CD4-positive, alpha-beta T cell treated with Interleukin-4 for 4 hours (primary cell): ENCODE measurements at places on chromosomes 13 and 19.

- DNase-seq: no peak
These were observed 2.7 kb upstream of the FAM174C start for GRCh38 chr19:1272423-1273262.

- no peak for DNase-seq
These were observed 101.8 kb upstream of the MBNL2 start for GRCh38 chr13:97120346-97120745.

DNA sequence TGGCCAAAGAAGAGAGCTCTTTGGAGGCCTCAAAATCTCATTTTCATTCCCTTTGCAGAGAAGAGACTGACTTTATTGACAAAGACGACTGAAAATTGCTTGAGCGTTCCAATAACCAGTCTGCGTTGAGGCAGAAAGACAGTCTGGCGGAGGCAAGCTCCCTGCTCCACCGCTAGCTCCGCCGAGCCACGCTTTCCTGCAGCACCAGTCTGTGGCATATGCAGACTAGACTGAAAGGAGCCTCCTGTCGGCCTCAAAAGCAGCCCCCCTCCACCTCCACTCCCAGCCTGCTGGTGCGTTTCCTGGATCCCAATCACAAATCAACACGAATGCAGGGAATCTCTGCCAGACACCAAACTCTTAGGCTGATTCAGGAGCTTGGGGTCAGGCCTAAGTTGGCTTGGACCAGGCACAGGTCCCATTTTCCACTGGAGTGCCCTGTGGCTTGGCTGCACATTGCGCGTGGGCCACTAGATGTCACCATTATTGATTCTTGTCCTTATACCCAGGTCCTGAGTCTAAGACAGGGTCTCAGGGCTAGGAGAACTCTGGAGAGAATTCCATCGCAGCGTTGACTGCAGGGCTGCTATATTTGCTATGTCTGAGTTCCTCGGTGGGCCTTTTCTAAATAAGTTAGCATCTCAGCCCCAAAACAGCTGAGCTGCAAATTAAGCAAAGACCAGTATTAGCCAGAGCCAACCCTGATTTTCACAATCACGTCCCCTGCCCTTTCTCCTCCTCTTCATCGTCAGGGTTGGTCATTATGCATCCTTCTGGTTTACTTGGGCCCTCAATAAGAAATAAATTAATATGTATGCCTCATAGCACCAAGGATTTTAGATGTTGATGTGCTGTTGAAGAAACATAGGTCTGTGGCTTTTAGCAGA is 5.2 kb upstream of the ZNF507 start:
- DNase-seq: peak; percentile 47

GRCh38 chr19:46056536-46056935 is 15.7 kb upstream of the IGFL4 start:
- DNase-seq: no peak

DNA sequence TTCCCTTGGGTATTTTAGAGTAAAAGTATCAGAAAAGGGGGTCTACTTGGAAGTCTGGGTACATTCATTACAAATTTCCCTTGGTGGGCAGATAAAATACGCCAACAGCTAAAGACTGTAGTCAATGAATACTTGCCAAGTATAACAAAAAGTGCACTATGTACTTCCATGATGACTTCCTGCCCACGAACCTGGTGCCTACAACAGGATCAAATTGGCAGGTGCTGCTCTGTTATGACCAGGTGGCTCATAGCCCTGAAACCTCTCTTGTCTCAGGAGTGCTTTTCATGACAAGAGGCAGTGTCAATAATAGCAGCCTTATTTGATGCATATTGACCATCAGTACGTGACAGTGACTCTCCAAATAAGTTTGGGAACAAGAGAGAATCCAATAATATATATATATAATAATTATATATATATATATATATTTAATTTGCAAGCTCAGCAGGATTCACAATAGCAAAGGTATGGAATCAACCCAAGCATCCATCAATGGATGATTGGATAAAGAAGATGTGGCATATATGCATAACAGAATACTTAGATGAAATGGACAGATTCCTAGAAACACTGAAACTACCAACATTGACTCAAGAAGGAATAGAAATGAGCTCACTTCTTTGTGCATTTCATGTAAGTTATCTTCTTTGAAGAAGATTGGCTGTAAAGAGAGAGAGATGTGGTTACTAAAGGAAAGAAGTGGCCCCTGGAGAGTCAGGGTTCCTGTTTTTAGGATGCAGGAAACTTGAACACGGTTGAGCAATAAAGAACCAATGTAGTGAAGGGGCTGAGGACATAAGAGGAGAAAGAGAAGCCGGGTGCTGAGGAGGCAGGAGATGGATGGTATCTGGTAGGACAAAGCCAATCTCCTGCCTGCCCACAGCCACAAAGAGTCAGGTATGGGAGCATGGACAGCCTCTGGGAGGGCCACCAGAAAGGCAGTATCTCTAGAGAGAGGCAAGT is 52.0 kb upstream of the GTF2F2 start:
- DNase-seq: no peak

- no peak for DNase-seq
These were observed 11.1 kb downstream of the CILP2 start for GRCh38 chr19:19548915-19549759.

DNA sequence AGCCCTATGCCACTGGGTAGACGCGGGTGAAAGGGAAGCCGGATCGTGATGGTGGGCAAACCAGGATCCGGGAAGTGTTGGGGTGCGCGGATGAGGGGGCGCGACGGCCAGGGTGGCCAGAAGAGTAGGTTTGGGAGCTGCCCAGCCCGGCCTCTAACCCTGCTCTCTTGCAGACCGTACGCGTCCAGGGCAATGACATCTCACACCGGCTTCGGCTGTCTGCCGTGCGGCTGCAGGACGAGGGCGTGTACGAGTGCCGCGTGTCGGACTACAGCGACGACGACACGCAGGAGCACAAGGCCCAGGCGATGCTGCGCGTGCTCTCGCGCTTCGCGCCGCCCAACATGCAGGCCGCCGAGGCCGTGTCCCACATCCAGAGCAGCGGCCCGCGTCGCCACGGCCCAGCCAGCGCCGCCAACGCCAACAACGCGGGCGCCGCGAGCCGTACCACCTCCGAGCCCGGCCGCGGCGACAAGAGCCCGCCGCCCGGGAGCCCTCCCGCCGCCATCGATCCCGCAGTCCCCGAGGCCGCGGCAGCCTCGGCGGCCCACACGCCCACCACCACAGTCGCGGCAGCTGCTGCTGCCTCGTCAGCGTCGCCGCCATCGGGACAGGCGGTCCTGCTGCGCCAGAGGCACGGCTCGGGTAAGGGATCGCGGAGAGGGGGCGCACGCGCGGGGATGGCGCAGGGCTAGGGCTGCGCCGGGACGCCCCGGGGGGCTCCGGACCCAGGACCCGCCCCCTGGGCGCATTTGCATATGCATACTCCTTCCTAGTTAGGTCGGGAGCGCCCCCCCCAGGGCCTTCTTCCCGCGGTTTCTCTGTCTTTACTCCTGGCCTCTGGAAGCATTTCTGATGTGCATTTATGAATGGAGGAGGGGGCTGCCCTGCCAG is 4.1 kb downstream of the VSTM2B start:
- DNase-seq: no peak

DNA sequence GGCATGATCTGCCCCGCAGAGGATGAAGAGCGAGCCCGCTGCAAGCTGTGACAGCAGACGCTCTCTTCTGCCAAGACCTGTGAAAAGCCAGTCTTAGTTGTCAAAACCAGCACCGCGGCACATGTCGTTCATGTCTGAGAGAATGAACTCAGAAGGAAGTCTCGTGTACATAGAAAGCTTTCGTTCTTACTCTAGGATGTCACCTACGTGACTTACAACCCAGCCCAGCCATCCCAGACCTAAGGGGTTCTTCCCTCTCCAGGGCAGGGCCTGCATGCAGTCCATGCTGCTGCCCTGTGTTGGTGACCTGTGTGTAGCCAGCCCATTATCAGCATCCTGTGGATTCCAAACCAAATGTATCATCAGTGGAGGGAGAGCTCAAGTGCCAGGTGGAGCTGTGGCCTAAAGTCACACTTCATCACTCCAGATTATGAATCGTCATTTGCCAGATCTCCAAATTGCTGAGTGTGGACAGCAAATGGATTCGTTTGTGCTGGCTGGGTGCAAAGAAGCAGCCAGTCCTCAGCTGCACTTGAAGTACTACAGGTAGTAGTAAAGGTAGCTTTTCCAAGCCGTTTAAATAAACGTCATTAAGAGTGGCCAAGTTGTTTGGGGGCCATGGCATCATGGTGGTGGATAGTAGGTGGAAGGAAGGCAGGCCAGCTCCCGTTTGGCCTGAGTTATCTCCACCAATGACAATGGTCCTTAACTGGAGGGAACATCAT is 73.9 kb upstream of the GPR183 start:
- DNase-seq: peak; percentile 70

GRCh38 chr13:35518337-35518946 is 42.0 kb upstream of the MAB21L1 start:
- no peak for DNase-seq

DNA sequence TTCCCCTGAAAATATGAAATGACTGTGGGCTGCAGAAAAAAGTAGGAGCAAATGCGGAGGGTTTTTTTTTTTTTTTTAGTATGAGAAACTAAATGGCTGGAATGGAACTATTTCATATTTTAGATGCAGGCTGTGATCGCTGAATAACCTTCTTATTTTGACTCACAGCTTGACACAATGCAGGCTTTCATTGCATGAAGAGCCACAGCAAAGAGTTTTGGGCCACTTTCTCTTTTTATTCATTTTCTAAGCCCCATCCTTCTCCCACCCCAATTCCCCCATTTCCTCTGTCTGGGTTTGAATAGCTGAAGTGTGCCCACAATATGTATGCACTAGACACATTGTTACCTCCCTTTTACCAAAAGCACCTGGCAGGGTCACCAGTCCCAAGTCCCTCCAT is 125.9 kb downstream of the COG6 start:
- DNase-seq: no peak

- no peak for DNase-seq
These were observed 58.5 kb downstream of the POSTN start for GRCh38 chr13:37539976-37540605.

- DNase-seq: no peak
These were observed 1438.6 kb downstream of the UQCRFS1 start for GRCh38 chr19:27774337-27774736.

- DNase-seq: no peak
These were observed 38.7 kb downstream of the PBX4 start for GRCh38 chr19:19579533-19580361.

DNA sequence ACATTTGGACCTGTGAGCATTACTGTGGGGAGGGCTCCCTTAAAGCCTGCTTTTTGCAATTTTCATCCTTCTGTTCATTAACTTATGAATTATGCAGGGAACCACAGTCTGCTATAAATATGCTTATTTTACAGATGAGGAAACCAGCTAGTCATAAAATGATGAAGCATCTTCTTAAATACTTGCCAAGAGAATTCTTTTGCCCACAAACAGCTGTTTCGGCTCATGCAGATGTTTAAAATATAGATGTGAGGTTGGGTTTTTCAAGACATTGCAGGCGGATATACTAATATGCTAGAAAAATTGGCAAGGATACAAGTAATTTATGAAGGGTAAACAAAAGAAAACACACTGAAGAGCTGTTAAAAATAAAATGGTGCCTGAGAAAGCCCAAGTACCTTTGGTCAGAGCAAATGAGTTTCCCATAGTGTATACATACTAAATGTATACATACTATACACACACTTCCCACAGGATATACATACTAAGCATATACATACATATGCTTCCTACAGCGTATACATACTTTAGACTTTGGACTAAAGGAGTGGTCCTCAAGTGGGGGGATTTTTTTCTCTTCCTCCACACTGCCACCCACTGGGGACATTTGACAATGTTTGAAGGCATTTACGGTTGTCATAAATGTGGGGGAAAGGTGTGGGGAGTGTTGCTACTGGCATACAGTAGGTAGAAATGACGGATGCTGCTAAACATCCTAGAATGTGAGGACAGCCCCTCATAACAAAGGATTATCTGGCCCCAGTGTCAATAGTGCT is 164.9 kb upstream of the CSNK1A1L start:
- DNase-seq: no peak

- DNase-seq: no peak
These were observed 1.8 kb downstream of the GADD45B start for GRCh38 chr19:2477732-2478191.

- no peak for DNase-seq
These were observed 459.8 kb downstream of the FGF14 start for GRCh38 chr13:101942038-101942437.

GRCh38 chr13:99980201-99980823 is 1.3 kb upstream of the ZIC2 start:
- peak; percentile 29 for DNase-seq

DNA sequence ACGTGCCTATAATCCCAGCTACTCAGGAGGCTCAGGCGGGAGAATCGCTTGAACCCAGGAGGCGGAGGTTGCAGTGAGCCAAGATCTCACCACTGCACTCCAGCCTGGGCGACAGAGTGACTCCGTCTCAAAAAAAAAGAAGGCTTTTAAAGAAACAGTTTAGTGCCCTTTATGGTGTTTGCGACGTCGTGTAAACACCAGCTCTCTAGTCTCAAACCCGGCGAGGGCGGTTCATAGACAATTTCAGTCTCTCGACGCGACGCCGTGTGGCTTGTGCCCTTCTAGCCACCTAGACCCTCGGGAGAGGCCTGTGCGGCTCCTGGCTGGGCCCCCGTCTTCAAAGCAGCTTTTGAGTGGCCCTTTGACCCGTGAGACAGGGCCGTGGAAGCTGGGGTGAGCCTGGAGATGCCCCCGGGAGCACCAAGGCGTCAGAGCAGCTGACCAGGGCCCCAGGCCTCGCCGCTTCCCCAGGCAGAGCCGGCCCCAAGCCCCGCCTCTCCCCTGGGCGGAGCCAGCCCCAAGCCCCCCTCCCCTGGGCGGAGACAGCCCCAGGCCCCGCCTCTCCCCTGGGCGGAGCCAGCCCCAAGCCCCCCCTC is 5.0 kb upstream of the MADCAM1 start:
- DNase-seq: no peak

GRCh38 chr19:4388337-4389063 is 11.8 kb downstream of the SH3GL1 start:
- DNase-seq: no peak

DNA sequence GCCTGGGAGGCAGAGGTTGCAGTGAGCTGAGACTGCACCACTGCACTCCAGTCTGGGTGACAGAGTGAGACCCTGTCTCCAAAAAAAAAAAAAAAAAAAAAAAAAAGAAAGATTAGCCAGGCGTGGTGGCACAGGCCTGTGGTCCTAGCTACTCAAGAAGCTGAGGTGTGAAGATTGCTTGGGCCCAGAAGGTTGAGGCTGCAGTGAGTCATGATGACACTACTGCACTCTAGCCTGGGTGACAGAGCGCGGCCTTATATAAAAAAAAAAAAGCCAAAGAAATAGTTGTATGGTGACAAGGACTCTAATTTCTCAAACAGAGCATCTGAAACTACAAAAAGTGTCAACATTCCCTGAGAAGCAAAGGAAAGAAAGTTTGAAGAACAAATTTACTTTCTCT is 3.4 kb downstream of the PBX4 start:
- DNase-seq: peak; percentile 84
